ENCODE measurements at places on chromosomes 2 and 18. TPM values are rescaled to one million over a fixed set of nuclear protein-coding genes. Genes with fewer than 3 reads are reported as not detected.

Gene DSG2
- 3.3 TPM for total RNA-seq

Gene CNDP1
- under 0.01 TPM for total RNA-seq

DNA sequence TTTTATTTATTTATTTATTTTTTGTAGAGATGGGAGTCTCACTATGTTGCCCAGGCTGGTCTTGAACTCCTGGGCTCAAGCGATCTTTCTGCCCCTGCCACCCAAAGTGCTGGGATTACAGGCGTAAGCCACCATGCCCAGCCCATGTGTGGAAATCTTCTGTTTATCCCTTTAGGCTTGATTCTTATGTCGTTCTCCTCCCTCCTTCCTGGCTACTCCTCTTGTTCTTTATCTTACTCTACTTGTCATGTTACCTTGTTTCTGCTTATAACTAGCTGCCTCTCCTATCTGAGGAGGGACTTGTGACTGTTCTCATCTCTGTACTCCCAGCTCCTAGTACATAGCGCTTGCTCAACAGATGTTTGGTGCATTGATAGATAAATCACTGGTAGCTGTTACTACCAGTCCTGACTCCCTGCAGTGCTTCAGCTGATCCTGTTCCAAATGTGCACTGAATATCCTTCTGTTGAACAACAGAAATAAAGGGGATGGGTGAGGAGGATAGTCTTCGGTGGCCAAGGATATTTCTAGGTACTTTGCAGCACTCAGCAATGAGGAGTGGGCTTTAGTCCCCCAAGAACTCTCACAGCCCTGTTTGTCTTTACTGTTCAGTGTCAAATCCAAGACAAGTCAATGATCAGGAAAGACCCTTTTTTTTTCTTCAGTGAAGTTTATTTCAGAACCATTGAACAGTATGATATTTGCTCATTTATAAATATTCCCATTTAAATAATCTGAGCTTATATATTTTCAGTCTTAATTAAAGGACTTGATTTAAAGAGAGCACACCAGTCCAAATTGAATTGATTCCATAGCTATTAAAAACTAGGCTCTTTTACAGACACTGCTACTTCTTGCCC lies 7.2 kb downstream of the IL1B start:
- DNase-seq: no peak

Gene PTPRN
- total RNA-seq: 24.5 TPM

DNA sequence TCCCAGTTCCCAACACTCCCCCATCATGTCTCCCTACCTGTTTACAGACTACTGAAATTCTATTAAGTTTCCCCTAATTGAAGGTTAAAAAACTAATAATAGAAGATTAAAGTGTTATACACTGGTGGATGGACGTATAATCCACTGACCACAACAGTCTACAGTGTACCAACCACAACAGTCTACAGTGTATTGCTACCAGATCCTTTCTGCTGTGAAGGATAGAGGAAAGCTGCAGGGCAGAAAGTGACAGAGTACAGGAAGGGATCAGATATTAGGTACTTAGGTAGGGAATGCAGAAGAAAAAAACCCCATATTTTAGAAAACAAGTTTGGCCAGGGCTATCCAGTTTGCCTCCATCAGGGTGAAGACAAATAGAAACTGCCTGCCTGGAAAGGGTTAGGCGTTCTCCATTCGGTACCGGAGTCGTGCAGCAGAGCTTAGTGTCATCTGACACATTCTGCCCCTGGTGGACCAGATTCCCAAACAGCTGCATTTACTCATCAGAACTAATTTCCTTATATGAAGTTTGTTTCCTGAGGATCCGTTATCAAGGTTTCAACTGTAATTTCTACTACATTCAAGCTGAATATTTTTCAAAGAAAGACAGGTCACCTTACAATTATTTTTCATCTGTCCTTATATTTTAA lies 49.9 kb downstream of the KLF7 start:
- DNase-seq: no peak

Gene ASIC4
- total RNA-seq: 2.9 TPM

DNA sequence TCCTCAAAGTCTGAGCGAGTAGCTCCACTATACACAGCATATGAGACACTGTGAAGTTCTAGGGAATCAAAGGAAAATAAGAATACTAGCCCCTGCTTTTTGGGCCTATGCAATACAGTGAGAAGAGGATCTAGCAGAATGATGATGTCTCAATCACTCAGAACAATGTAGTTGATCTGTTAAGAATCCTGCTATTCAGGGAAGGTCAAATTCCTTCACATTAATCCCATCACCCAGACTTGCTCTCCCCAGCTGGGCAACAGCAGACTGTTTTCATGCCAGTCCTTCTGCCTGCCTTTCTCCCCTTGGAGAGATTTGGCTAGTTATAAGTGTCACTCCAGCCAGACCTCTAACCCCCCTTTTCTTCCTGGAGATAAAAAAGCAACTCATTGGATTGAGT lies 230.0 kb upstream of the EPHA4 start:
- DNase-seq: no peak

DNA sequence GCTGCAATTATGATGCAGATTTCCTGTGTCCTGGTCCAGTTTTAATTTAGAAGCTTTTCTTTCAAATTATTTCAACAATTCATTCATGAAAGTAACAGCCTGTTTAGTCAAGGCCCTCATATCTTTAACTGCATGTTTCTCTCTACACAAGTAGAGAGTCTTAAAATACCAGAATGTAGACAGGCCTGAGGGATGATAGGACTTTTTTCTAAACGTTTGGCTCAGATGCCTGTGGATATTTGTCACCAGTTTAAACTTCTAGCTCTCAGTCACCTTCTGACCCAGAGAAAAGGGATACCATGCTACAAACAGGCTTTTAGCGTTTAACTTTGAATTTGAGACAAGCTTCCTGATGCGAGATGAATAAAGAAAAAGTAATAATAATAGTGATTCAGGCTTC lies 15.7 kb downstream of the COL5A2 start:
- DNase-seq: no peak

Gene RGPD4
- total RNA-seq: not detected

DNA sequence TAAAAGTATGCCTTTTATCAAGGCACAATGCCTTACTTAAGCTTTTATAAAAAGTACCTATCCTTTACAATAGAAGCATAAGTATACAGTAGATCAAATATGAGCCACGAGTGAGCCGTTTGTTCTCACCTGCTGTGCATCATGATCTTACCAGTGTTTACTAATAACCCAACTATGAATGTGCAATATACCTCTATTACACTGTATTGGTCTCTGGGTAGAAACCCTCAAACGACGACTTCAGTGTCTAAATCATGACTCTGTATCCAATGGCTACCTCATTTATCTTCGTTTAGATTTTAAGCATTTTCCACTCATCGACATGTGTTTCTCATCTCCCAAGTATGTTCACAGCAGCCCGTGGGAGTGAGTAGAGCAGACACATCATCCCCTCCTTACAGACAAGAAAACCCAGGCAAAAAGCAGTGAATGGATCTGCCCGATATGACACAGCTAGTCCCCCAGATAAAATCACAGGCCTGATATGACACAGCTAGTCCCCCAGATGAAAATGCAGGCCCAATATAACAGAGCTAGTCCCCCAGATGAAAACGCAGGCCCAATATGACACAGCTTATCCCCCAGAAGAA lies 279.8 kb downstream of the TNS1 start:
- DNase-seq: no peak

DNA sequence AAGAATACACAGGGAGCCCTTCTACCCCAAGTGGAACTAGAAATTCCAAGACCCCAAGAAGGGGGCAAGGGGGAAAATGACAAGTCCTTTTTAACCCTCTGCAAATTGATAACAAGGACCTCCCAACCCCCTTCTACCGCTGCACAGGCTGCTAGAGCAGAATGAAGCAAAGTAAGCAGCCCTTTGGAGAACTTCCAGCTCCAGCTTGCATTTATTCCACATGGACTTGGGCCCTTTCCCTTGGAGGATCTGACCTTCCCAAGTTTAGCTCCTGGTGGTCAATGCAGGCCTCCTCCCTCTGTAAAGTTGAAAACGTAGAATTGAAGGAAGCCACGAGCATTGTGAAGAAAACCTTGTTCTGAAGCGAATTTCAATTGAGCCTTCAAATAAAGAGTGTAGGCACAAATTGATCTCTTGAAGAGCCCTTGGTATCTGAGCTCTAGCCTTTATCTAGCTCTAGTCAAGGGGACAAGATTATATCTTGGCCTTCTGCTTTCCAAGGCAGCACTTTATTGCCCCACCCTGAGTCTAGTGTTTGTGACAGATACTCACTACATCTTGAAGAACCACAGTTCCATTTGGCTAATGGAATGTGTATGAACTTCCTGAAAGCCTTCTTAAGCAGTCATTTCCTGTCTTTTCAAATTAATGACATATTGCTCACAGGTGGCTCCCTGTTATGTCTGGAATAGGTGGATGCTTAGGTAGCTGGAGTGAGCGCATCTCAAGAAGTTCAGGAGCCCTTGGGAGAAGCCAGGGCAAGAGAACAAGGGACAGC lies 37.2 kb downstream of the SLC14A2 start:
- no peak for DNase-seq

Gene HTR2B
- total RNA-seq: 0.41 TPM

Gene DTYMK
- 8.6 TPM for total RNA-seq

Gene UNC80
- 9.4 TPM for total RNA-seq

DNA sequence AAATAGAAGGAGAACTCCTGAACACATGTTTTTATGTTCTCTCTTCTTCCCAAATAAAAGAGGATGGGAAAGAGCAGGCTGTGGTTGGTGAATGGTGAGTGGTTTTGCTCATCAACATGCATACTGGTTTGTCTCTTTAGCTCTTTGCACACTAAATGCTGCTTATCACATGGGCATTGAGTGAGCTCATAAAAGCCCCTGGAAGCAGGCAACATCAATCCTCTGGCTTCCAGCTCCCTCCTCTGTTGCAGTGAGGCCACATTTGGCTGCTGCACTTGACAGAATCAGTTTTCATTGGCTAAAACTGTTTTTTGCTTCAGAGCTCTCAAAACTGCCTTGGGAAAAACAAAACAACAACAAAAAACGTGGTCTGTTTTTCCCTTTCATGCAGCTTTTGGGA lies 1308.2 kb upstream of the NRXN1 start:
- DNase-seq: no peak

DNA sequence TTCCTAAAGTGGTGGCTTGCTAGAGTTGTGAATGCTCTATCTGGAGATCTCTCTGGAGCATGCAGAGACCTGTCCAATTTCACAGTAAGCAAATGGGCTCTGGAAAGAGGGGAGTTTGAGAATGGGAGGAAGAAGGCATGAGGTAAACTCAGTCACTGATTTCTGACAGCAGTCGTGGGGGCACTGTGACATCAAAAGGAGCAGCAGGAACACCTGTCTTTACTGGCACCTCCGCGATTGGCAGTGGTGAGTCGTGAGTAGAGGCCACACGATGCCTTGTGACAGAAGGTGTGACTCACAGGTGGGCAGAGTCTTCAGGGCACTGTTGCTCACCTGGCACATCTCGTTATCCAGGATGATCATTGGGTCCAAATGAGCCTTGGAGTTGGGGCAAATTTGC lies 38.8 kb upstream of the CAVIN2 start:
- no peak for DNase-seq

DNA sequence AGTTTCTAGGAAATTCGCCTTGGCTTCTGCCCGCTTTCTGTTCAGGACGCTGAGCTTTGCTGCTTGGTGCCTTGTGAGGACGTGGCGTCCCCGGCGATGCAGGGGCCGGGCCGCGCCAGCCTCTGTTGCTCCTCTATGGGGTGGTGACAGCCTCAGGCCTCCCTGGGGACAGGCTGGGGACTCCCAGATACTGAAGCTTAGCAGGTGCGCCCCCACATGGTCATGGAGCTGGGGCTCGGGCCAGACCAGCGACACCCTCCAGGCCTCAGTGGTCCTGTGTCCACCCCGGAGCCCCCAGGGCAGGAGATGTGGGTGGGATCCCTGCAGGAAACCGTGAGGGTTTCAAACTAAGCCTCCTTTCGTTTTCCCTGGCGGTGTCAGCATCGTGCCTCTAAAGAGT lies 29.2 kb downstream of the KCNG2 start:
- DNase-seq: no peak

Gene CD8B
- not detected for total RNA-seq

- no peak for DNase-seq
These were observed 148.7 kb downstream of the TPO start for GRCh38 chr2:1561811-1562421.

GRCh38 chr2:7969756-7970515 lies 711.9 kb upstream of the ID2 start:
- no peak for DNase-seq

Gene AOX1
- total RNA-seq: 0.82 TPM

GRCh38 chr2:132448771-132449170 lies 32.2 kb downstream of the GPR39 start:
- DNase-seq: no peak

- no peak for DNase-seq
These were observed 65.0 kb upstream of the MFF start for GRCh38 chr2:227260041-227260440.

Gene RAX
- not detected for total RNA-seq

Gene LRRC30
- not detected for total RNA-seq

Gene KRCC1
- total RNA-seq: 17.1 TPM

GRCh38 chr2:146817613-146818012 lies 1027.2 kb upstream of the ACVR2A start:
- no peak for DNase-seq

Gene CD207
- not detected for total RNA-seq

- DNase-seq: no peak
These were observed 169.7 kb downstream of the TMEM163 start for GRCh38 chr2:134549104-134549503.

Gene NYAP2
- total RNA-seq: 14.3 TPM

Gene SRD5A2
- total RNA-seq: not detected

Data from frontal cortex (tissue), 4 donors.